AG04449 (cell line): ENCODE measurements at places on chromosomes 2 and 18.

GRCh38 chr2:236744281-236744705, 174.7 kb downstream of the ACKR3 start:
- DNase-seq, result peak; percentile 92

DNA sequence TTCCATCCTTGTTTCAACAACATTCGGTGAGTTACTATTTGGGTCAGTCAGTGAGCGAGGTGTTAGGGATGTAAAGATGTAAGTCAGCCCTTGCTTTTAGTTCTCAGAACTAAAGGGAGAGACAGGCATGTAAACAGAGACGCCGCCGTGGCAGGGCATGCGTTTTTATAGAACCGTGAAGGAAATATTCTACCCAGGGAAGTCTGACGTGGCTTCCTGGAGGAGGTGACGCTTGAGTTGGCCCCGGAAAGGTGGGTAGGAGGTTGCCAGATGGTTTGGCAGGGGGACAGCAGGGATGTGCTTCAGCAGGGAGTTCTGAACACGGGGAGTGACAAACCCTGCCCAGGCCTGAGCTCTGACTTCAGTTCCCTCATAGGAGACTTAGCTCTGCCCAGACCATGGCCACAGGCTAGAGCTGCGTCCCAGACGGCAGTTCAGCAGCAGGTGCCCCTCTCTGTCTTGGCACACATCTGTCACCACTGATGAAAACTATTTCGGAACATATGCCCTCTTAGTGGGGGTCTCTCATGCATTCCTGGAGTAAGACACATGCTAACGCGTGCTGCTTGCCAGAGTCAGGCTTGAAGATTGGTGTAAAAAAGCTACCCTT, 23.4 kb upstream of the RPL31 start:
- DNase-seq, result no peak

- no peak for DNase-seq
Measured at GRCh38 chr2:26583381-26583911, 57.7 kb downstream of the CIB4 start.

DNA sequence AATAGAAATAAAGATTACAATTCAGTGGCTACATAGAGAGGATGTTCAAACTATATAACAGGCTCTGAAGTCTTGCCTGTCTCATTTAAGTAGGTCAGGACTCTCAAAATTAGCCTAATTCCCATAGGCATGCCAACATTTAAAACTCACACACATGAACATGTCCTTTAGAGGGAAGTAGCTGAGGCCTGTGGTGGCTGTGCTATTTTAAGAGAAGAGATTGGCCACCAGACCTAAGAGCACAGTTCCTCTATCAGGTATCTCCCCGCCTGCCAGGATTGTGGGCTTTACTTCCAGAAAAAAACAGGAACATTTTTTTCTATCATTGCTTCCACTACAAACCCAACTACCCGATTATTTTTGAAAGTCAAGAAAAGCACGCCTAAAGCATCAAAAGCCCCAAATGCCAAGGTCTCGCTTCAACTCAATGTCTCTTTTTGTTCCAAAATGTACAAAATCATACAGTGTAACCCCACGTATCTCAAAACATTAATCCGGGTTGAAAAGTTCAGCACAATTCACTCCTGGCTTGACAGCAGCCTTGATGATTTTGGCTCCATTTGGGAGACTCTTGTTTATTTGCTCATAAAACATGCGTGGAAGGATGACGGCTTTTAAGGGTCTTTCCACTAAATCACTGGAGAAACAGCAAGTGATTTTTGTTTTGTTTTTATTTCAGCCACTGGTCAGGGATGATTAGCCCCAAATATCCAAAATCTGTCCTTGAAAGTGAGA, 15.3 kb downstream of the FHL2 start:
- DNase-seq, result no peak

GRCh38 chr2:218880859-218881594, 375 bp downstream of the WNT10A start:
- DNase-seq, result no peak

DNA sequence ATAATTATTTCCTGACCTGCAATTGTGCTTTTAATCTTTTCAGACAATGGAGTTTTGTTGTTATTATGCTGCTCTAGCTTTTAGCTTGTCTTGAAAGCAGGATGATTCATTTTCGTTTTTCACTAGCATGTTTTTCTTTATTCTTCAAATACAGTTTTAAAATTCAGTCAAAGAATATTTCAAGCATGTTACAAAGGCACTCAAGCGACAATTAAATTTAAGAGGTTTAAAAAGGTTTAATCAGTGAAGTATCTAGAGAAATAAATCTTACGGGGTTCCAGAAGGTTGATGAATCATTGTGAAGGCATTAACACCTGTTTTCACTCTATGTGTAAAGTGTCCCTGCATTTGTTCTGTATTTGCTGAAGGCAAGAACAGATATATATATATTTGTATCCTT, 390.7 kb upstream of the TMEFF2 start:
- no peak for DNase-seq

DNA sequence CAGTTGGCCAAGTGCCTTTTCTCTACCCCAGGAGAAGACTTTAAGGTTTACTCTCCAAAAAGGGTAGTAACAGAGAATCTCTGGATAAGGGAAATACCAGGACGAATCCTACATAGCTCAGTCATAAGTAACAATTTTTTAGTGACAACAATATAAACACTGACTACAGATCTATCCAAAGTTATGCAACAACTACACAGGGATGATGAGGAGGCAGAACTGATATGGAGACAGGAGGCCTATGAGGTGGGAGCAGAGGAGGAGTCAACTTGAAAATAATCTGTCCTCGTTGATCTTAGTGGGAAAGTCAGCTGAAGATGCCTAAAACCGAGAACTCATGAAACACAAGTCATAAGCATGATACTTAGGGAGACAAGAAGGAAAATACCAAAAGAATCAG, 40.2 kb downstream of the SLC35F5 start:
- DNase-seq, result no peak

GRCh38 chr2:151808258-151809072, 19.8 kb downstream of the ARL5A start:
- DNase-seq, result no peak

GRCh38 chr2:64287202-64287740, 143.1 kb upstream of the PELI1 start:
- DNase-seq, result no peak

GRCh38 chr2:219266886-219267285, 12.3 kb upstream of the DNAJB2 start:
- no peak for DNase-seq

- peak; percentile 67 for DNase-seq
Measured at GRCh38 chr2:172281648-172282570, 145.5 kb upstream of the ITGA6 start.

DNA sequence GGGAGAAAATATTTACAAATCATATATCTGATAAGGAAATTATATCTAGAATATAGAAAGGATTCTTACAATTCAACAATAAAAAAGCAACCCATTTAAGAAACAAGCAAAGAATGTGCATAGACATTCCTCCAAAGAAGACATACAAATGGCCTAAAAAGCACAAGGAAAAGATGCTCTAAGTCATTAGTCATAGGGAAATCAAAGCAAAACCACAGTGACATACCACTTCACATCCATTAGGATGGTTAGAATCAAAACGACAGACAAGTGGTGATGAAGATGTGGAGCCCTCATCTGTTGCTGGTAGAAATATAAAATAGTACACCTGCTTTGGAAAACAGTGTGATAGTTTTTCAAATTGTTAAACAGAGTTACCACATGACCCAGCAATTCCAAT, 48.2 kb downstream of the MAPRE2 start:
- no peak for DNase-seq

- DNase-seq, result no peak
Measured at GRCh38 chr2:124112206-124112605, 87.1 kb downstream of the CNTNAP5 start.

DNA sequence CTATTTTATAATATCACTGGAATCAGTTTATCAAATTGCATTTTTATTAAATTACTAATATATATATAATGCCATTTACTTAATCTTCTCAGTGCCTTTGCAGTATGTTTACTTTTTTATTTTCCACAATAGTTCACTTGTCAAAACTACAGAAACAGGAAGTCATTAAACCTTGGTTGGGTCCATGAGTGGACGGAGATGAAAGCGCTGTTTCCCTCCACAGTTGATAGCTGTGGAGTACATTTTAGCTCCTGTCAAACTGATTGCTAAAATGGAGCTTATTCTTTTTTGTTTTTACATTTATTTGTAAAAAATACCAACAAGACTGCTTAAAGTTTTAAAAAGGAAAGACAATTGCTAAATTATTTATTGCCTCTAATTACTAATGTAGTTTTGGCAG, 19.2 kb downstream of the MFF start:
- DNase-seq, result no peak

GRCh38 chr2:218983934-218984238, 1.1 kb downstream of the FEV start:
- no peak for DNase-seq

- DNase-seq, result no peak
Measured at GRCh38 chr2:199336546-199336945, 121.2 kb downstream of the SATB2 start.

- peak; percentile 57 for DNase-seq
Measured at GRCh38 chr2:54015798-54016699, 45.3 kb upstream of the PSME4 start.

DNA sequence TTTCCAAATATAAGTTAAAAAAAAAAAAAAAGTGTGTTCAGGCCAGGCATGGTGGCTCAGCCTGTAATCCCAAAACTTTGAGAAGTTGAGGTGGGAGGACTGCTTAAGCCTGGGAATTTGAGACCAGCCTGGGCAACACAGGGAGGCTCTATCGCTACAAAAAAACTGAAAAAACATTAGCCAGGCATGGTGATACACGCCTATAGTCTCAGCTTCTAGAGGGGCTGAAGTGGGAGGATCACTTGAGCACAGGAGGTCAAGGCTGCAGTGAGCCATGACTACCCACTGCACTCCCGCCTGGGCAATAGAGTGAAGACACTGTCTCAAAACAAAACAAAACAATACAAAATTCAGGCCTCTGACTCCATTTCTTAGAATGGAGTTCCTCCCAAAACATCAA, 9.2 kb downstream of the USP37 start:
- no peak for DNase-seq

DNA sequence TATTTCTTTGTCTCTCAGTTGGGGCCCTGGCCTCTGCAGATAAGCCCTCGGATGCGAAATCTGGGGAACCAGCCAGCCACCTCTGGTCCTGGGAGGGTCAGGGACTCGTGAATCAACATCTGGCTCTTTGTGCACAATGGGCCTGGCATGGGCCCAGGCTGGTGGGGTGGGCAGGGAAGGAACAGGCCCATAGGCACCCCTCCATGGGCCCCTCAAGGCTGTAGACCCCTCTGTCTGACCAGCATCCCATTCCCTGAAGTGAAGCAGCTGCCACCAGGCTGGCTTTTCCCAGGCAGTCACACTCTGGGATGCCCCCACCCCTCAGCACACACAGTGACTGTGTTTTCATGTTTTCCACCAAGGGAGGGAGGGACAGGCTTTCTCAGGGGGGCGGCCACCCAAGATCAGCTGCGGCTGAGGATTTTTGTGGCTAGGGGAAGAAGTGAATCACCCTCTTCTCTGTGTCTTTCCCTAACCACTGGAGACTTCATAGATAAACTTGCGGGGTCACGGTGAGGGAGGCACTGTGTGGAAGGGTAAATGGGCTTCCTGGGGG, 166.0 kb downstream of the AGAP1 start:
- DNase-seq, result peak; percentile 63

DNA sequence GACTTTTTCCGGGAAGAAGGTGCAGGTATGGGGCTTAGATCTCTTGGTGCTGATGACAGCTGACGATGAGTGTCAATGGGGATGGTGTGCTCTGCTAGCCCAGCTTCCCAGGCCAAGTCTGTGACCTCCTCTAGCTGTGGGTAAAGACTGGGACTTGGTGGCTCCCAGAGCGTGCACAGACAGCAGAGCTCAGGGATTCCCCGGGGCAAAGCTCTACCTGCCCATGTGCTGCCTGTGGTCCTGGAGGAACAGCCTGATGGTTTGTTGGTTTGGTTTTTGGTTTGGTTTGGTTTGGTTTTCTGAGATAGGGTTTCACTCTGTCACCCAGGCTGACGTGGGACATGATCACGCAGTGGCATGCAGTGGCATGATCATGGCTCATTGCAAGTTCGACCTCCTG, 19.2 kb downstream of the ATP6V1B1 start:
- no peak for DNase-seq
